Uterus (tissue), 4 donors: ENCODE measurements at places on chromosomes 7 and 10.

DNA sequence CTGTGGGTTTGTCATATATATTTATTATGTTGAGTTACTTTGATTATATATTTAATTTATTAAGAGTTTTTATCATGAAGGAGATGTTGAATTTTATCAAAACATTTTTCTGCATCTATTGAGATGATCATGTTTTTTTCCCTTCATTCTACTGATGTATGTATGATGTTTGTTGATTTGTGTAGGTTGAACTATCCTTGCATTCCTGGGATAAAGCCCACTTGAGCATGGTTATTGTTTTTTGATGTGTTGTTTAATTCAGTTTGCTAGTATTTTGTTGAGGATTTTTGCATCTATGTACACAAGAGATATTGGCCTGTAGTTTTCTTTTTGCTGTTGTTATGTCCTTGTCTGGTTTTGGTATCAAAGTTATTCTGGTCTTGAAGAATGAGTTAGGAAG, 31.1 kb downstream of the SCART1 start:
- DNase-seq, result no peak

DNA sequence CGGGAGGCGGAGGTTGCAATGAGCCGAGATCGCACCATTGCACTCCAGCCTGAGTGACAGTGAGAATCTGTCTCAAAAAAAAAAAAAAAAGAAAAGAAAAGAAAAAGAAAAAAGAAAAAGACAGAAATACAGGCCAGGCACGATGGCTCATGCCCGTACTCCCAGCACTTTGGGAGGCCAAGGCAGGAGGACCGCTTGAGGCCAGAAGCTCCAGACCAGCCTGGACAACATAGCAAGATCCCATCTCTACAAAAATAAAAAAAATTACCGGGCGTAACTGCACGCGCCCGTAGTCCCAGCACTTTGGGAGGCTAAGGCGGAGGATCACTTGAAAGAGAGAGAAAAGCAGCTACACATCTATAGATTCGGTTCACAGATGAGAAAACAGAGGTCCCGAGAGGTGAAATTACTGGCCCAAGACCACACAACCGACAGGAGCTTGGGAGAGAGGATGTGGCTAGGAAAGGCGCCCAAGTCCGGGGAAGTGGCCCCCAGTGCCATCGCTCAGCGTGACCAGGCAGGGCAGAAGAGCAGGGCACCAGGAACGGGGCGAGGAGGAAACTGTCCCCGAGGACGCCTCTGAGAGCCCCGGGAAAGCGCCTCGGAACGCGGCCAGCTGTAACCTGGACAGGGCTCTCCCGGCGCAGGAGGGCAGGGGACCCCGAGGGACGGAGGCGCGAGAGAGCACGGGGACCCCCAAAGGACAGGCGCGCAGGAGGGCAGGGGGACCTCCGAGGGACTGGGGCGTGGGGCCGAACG, 612 bp downstream of the SNX8 start:
- DNase-seq, result no peak

DNA sequence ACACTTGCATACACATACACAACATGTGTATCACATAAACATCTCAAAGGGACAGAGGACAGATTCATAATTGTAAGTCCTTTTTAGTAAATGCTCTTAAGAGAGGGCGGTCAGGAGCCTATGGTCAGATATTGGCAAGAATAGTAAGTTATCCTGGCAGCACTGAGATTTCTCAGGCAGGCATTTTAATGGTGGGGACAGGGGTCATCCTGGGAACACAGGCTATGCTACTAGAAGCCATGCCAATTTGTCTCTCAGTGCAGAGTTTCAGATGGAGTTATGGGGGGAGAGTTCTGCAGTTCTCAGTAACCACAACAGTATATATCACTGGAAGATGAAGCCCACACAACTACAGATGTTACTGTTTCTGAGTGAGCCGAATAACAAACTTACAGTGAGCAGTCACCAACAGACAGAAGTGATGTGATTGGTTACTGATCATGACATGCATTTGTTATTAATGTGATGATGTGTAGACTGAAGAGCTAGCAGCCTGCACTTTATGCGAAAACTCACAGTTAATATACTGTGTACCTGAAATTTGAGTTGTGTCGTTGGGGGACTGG, 16.4 kb downstream of the ZNF487 start:
- DNase-seq, result no peak

DNA sequence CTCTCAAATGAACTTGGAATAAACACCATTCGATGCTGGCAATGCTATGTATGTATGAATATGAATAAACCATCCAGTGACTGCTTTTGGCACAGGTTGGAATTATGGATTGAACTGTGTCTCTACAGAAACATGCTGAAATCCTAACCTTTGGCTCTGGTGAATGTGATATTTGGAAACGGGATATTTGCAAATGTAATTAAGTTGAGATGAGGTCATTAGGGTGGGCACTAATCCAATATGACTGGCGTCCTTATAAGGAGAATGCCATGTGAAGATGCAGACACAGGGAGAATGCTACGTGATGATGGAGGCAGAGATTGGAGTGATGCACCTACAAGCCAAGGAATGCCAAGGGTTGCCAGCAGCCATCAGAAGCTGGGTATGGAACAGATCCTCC, 3.4 kb upstream of the ACTR3B start:
- no peak for DNase-seq

- DNase-seq, result no peak
These were observed 22.7 kb upstream of the ZCCHC24 start for GRCh38 chr10:79468015-79468560.

DNA sequence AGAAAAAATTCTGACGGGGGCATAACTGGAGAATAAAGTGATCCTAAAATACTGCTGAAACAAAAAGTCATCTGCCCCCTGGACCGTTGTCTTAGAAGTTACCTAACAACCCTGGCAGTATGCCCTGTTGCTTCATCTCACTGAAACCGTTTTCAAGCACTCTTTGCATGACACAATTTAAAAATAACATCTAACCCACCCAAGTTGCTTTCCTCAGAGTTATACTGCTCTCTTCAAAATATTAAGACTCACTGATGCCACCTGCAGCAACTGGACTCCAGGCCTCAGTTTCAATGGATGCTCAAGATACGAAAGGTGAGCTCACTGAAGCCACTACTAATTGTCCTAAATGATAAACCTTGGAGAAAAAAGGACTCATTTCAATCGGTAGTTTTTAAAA, 57.4 kb downstream of the CDK6 start:
- peak; percentile 68 for DNase-seq

DNA sequence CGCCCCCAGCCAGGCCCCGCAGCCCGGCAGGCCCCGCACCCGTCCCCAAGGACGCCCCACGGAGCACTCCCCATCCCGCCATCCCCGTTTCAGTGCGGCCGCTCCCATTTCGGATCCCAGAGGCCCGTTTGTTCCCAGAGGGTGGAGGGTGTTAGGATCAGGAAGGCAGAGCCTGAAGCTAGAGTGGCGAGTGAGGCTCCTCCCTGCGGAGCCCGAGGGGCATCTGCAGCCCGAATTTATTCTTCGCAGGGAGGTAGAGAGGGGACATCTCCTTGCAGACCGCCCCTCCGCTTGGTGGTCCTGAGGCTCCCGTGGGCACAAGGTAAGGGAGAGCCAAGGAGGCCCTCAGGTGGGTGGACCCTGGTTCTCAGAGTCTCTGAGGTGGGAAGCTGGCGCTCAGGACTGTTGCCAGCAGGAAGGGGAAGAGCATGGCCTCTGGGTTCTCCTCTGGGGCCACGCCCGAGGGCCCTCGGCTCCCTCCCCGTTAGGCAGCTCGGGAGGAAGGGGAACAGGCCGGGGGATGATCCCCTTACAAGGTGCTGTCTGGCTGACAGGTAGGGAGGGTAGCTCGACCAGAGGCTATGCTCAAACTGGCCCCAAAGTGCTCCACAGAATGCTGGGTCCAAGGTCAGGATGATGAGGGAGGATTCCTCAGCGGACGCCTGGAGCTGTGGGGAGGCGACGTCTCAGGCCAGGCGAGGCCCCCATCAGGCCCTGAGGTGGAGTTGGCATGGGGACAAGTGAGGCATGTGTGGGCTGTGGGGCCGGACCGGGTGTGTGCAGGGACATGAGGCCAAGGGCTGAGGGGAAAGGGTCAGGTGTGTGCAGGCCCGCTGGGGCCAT, 17.4 kb downstream of the POLL start:
- DNase-seq, result no peak

GRCh38 chr10:58836176-58836700, 323.6 kb downstream of the BICC1 start:
- DNase-seq, result no peak

GRCh38 chr7:135759532-135759931, 10.9 kb upstream of the FAM180A start:
- no peak for DNase-seq

DNA sequence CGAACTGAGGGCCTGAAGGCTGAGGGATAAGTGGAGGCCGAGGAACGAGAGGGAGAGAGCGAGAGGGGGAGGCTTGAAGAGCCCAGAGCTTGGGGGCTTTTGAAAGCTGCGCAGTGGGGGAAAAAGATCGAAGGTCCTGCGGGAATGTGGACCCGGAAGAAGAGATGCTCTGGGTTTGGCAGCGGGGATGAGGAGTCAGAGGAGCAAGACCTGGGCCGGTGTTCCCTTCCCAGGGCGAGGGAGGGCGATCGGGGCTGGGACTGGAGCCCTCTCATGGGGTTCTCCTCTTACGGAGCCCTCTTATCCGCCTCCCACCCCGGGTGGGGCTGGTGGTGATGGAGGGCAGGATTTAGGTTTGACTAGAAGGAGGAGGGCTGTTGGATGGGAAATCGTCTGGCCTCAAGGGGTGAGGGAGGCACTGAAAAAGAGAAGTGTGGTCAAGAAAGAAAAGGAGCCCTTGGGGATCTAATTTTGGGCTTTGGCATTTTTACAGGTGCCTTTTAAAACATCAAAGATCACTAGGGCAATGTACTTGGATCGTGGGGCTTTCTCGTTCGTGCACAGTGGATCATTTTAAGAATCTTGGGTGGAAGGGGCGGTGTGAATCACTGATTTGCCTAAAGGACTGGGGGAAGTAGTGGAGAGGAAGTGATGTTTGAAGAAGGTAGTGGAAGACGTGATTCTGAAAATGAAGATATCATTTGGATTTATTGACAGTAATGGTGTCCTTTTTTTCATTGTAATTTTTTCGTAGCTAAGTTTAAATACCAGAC, 637 bp downstream of the SAMD8 start:
- DNase-seq, result peak; percentile 62

DNA sequence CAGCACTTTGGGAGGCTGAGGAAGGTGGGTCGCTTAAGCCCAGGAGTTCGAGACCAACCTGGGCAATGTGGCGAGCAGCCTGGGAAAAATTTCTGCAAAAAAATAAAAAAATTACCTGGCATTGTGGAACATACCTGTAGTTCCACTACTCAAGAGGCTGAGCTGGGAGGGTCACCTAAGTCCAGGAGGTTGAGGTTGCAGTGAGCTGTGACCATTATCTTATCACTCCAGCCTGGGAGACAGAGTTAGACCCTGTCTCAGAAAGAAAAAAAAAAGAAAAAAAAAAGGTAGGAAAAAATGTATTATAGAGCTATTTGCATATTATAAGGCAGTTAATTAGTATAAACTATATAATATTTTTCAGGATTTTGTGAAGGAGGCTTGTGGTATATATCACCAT, 11.0 kb upstream of the TSPAN13 start:
- no peak for DNase-seq

- DNase-seq, result no peak
These were observed 43.4 kb downstream of the OAT start for GRCh38 chr10:124375353-124375614.

DNA sequence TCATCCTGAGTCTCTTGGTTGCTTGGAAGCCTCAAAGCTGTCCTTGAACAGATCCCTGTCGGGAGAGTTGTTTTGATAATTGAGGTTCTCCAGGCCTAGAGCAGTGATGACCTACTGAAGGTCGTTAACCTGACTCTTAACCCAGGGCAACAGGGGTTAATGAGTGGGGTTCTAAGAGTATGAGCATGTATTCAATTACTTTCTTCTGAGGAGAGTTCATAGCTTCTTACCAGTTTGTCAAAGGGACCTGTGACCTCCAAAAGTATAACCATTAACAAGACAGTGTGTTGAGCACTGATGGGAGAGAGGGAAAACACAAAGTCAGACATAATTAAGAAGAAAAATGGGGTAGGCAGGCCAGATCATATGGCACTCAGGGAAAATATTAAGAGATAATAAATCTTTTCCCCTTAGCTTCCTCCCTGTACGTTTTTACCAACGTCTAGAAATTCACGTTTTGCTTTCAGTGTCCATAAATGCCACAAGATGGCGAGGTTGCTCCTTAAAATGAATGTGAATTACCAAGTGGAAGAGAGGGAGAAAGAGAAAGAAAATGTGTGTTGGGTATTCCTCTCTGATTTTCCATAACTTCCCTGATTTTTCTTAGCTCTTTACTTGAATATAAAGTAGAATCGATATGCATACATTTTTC, 97.6 kb downstream of the SUGCT start:
- DNase-seq, result peak; percentile 30

- DNase-seq, result no peak
These were observed 244.6 kb downstream of the BUB3 start for GRCh38 chr10:123398756-123399155.

- DNase-seq, result no peak
These were observed 46.4 kb downstream of the CSTF2T start for GRCh38 chr10:51653025-51653424.

DNA sequence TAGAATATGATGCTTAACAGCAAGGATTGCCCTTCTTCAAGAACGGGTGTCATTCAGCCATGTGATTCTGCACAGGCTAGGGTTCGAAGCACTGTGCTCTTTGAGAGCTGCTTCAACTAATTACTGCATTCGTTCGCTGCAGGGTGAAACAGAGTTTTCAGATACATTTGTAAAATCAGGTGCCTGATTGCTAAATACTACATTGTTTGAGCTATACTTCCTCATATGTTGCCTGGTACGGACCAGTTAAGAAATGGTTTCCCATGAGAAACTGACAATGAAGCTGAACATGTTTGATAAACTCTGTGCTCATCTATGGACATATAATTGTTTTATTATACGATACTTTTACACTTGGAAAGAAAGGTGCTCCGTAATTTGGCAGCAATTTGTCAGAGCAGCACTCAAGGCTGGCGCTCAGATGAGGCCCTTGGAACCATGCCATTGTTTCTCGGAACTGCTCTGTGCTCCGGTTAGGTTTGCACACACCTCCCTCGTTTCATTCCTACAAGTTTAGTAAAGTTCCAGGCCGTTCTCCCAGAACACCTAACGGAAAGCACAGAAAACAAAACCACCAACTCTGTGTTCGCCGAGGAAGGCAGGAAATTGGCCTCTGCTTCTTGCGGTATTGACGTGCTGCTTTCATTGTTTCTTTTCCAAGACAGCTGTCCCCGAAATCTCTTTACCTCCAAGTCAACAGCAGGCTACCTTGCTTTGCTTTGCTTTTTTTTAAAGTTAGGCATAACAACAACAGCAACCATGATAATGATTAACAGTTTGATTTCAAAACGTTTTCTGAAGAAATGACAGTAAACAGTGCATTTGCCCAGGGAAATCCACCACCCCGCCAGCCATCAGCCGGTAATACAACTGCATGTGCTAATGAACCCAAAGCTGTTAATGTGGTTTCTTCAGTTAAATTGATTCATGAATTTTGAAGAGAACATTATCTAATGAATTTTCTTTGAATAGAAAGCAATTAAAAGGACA, 206.9 kb downstream of the EBF3 start:
- peak; percentile 21 for DNase-seq

GRCh38 chr10:113609704-113610108, 54.1 kb downstream of the NRAP start:
- DNase-seq, result no peak

GRCh38 chr10:80454513-80455460, 677 bp downstream of the TSPAN14 start:
- peak; percentile 36 for DNase-seq

- DNase-seq, result no peak
These were observed 45.3 kb upstream of the BAMBI start for GRCh38 chr10:28631896-28632583.
